Stimulated activated CD4-positive, alpha-beta T cell treated with anti-CD3 and anti-CD28 coated beads, Interleukin-1b, Interleukin-23, amount 100 ng/mL, for 24 hours (primary cell): ENCODE measurements at places on chromosomes 16 and 17.

DNA sequence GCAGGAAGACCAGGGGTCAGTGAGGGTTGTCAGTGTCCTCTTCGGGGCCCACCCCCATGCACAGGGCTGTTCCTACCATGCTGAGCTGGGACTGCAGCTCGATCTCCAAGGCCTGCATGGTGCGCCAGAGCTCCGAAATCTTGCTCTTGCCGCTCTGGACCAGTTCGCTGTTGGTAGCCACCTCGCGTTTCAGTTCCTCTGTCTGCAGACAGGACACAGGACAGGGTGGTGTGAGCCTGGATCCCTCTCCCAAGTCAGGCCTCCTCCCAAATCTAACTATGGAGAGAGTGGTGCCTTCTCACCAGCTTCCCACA is 90.9 kb downstream of the GOSR1 start:
- no peak for DNase-seq

DNA sequence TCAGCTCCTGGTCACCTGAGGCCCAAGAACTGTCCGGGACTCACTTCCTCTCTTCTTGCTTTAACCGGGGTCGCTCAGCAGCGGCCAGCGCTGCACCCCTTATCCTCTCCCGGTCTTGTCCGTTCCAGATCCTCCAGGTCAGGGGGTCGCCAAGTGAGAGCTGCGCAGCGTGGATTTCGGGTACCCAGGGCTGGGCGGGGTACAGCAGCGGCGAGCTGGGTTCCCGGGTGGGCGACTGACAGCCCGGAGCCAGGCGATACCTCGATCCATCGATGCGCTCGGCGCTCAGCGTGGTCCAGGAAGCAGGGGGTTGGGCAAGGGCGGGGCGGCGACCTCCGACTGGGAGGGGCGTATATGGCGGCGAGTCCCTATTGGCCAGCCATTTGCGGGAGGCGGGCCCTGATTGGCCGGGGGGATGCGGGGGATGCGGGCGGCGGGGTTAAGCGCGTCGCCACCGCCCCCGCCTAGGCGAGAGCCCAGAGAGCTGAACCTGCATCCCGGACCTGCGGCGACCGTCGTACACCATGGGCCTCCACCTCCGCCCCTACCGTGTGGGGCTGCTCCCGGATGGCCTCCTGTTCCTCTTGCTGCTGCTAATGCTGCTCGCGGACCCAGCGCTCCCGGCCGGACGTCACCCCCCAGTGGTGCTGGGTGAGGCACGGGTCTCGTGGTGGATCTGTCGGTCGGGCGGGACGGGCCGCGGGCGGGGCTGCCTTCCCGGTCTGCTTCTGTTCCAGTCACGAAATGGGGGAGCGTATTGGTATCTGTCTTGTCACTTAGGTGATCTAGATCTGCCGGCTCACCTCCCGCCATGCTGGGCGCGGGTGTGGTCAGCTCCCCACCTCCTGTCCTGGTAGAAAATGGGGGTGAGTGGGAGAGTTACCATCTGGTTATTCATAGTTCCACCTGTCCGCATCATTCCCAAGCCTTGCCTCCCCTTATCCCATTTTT is at the start of gene PLA2G15:
PLA2G15 (plus strand) TSS at position 471 of the 951 bp plus-strand sequence; CDS start at position 525, 54 bp downstream.
- DNase-seq, result peak; percentile 97

GRCh38 chr17:50211249-50212120 is 10.1 kb upstream of the COL1A1 start:
- no peak for DNase-seq

GRCh38 chr17:48927978-48928745 is 16.5 kb downstream of the SNF8 start:
- DNase-seq, result no peak

GRCh38 chr17:40065769-40066510 is 3.2 kb downstream of the THRA start:
- DNase-seq, result no peak

DNA sequence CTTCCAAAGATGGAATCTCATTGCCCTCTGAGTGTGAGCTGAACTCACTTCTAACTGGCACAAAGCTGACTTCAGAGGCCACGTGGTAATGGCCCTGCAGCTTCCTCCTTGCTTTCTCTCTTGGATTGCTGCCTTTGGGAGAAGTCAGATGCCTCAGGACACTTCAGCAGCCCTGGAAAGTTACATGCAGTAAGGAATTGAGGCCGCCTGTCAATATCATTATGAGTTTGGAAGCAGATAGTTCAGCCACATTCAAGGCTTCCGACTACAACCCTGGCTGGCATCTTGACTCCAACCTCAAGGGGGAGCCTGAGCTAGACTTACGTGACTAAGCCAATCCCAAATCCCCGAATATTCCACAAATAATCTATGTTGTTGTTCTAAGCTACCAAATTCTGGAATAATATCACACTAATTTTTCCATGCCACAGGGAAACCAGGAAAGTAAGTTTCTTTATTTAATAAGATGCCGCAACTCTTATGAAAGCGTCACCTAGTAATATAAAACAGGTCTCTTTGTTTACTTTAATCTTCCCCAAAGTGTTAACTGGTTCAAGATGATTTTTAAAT is 13.6 kb downstream of the CEP20 start:
- DNase-seq, result no peak

GRCh38 chr17:71033336-71033735 is 864.0 kb downstream of the KCNJ2 start:
- DNase-seq, result no peak

DNA sequence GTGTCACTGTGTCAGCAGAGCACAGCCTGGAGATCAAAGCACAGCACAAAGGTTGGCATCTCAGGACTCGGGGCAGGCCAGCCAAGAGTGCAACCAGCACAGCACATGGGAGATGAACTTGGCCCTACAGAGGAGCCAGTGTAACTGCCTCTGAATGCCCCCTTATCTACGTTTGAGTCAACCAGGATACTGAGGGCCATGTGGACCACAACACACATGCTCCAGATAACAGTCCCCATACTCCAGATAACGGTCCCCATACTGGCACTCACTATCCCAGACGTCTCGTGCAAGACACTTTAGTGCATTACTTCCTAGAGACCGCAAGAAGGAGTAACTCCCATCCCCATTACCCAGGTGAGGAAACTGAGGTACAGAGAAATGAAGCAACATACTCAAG is 88.2 kb downstream of the XYLT1 start:
- no peak for DNase-seq
